Activated CD4-positive, alpha-beta T cell treated with anti-CD3 and anti-CD28 coated beads, Interleukin-2, amount 50 U/mL, for 4 hours (primary cell): ENCODE measurements at places on chromosomes 5 and 9.

- peak; percentile 80 for DNase-seq
Measured at GRCh38 chr9:129495620-129496472, 125.1 kb downstream of the C9orf50 start.

- DNase-seq: no peak
Measured at GRCh38 chr9:70504834-70505233, 90.4 kb upstream of the KLF9 start.

DNA sequence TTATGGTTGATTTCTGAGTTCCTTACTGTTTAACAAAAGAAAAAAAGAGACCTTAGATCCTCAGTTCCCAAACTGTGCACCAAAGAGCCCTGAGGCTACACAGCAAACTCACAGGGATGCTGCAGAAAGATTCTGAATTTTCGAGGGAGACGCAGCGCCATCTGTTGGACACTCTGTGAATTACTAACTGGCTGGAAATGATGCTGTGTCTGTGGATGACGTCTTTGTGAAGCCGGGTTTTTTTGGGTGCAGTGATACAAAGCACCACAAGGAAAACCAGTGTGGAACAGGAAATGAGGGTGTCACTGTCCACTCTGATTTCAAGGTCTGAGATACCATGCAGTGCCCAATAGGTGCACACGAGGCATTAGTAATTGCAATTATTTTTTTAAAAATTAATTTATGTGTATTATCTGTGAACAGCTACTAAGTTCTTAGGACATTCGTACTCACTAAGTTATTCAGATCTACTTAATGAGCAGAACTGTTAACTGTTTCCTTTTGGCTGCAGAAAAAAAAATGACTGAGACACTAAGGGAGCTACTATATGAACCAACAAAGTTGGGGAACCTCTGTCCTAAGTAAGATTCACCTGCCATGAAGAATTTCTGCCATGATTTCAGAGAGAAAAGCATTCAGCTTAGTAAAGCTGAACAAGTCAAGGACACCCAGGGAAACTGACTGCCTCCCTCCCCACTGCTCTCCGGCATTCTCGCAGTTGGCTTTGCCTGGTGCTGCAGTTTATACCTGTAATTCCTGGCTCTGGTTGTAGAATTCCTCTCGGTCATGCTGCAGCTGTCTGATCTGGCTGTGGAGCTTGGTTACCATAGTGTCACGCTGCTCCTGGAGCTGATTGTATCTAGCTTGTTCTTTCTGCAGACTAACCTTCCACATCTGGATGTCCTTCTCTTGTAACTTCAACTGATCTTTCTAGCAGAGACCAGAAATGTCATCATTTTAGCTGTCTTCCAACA is 23.4 kb downstream of the SPACA9 start:
- peak; percentile 75 for DNase-seq

- no peak for DNase-seq
Measured at GRCh38 chr9:79588488-79589223, 16.9 kb downstream of the TLE4 start.

DNA sequence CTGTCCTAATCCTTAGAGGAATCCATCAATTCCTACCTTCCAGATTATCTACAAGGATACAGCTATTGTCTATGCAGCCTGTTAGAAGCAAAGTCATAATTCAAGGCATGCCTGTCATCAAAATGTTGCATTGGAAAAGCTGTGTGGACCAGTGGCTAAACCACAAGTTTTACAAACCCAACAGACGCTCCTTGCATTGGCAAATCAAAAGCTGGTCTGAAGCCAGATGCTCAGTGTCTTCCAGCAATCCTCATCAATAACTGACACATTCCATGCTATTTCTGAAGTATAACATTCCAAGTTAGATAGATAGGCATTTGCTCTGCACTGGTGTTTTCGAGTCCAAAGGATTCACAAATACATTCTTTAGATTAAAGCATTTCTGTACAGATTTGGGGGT is 213.6 kb downstream of the EBF1 start:
- DNase-seq: no peak

DNA sequence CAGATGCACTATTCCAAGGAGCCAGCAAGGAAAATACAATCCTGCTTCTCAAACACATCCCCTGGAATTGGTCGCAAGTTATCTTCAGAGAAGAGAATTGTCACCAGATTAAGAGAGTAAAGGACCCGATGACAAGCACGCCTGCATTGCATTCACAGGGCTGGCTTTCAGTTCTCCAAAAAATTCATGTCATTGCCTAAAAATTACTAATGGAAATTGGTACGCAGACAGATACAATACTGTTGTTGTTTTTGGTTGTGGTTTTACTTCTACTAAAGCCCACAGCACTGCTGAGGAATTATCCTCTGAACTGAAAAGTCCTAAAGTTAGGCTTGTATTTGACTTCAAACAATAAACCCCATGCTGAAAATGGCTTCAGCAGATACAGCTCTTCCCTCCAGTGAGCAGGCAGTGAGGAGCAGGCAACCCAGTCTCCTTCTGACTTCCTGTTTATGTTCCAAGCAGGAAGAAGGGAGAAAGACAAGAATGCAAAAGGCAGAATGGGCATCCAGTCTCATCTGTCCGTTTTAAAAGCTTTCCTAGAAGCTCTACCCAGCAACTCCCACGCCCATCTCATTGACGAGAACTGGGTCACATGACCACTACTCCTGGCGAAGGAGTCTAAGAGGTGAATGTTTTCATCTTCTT is 80.6 kb upstream of the ZNF366 start:
- DNase-seq: no peak

DNA sequence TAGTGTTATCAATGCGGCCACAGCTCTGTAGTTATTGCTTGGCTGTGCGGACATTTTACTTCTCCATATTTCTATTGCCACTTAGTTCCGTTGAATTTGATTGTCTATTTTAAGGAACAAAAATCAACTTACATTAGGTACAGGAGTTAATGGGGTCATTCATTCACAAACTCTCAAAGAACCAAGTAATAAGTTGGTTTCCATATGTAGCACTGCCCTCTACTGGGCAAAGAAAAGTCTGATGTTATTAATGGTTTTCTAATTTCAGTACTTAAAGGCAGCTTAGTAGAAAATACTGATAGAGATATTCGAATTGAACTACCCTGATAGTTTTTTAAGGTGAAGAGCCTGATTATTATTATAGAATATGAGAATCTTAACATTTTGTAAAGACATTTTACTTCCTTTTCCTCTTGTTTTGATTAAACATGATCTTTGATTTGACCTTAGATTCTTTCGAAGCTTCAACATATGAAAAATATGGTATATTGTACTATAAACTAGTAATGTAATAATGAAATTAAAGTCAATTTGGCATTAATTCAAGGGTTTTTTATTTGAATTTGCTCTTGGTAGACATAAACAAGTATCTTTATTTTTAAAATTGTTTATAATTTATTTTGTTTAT is 119.5 kb upstream of the CTNND2 start:
- no peak for DNase-seq

- no peak for DNase-seq
Measured at GRCh38 chr9:105242557-105242956, 1.9 kb upstream of the SLC44A1 start.

DNA sequence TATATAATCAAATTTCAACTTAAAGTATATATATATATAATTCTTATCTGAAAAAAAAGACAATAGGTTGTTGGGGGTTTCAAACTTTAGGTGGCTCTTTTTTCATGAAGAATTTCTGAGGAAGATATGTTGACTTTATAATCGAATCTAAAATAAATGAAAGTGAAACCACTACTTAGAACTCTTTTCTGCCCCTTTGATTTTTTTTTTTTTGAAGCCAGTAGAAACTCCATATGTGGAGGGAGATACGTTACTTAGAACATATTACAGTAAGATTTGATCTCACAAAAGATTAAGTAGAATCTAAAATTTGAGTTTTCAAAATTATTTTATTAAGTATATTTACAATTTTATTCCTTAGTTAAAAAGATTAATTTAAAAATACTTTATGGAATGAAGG is 96.9 kb downstream of the ATG10 start:
- no peak for DNase-seq

DNA sequence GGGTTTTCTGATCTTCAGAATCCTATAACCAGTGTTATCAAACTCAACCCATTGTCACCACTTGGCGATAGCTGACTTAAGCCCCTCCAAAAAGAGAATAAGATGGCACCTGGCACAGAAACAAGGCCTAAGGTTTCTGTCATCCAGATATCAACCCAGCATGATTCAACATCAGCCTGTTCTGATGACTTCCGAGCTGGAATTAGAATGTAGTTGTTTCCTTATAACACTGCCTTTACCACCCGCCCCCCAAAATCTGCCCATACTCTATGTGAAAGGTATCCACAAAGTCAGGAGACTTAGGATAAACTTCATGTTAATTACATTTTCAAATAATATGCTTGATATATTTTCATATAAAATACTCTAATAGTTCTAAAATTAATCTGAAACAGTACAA is 5.2 kb downstream of the KLF9 start:
- no peak for DNase-seq

DNA sequence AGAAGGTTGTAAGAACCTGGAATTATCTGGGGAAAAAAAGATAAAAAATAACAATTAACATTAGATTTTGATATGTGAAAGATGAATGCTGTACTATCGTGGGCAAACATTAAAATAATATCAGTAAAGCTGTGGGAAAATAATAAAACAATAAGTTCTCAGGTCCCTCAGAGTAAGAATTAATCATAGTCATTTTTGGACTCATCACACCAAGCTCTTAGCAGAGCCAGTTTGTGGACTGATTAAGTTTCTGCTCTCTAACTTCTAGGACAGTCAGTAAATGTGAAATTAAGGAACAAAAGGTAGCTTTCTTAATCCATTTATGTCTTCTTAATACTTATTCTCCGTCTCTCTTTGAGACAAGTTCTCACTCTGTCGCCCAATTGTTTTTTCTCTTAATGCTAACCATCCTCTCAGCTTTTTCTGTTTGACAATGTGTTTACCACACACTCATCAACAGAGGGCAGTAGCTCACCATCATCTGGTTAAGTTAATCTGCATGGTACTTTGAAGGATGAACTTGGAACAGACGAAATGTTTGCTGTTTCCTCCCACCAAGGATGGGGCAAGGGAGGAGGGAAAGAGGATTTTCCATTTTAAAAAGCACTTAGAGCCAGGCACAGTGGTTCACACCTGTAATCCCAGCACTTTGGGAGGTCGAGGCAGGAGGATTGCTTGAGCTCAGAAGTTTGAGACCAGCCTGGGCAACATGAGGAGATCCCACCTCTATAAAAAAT is 5.3 kb upstream of the ACO1 start:
- DNase-seq: peak; percentile 22

DNA sequence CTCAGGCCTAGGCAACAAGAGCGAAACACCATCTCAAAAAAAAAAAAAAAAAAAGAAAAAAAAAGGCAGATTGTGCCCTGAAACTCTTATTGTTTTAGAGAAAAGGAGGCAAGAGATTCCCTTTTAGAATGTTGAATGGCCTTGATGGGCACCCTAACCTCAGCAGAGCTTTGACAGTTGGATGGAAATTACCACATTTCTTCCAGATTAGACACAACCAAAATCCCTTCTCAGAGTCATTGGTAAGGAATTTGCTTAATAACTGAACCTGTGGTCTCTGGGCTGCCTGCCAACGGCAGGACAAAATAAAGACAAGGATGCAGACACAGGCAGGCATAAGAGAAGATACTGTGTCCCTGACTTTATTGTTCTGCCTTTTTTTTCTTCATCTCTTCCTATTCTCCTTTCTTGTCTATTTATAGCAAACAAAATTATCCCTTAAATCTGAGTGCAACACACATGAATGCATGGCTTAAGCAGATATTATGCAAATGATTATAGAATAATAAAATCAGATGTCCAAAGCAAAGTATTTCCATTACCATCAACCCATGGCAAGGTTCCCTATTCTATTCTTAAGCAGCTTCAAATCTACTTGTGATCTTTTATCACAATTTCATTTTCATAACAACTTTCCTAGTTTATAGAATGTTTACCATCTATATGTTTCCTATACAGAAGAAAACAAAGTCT is 37.3 kb upstream of the TRIO start:
- DNase-seq: no peak

- DNase-seq: no peak
Measured at GRCh38 chr5:122741681-122742080, 33.2 kb upstream of the SNX2 start.

DNA sequence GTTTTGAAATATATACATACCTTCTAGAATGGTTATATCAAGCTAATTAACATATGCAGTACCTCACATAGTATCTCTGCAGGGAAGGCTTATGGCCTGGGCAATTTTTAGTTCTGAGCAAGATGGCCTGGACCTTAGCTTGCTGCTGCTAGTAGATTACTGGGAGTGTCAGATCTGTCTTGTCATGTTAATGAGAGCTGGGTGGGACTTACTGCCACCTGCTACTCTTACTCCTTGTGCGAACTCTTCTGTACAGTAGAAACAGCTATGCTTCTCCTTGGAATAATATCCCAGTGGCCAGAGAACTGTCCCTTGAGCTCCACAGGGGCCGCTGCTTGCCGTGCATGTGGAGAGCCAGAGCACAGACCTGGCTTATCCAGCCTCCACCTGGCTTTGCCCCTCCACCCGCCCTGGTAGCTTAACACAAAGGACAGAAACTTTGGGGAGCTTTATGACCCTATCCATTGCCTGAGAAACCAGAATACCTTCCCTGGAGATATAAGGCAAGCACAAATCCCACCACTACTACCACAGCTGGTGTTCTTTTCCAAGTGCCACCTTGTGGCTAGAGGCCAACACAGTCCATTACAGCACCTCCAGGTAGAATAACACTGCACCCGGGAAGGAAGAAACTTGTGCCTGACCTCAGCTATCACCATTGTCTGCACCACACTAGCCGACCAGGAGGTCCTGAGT is 74.4 kb upstream of the RUSC2 start:
- no peak for DNase-seq

GRCh38 chr5:170769898-170770416 is 13.6 kb upstream of the GABRP start:
- DNase-seq: no peak

GRCh38 chr5:112636751-112637150 is 100.9 kb upstream of the APC start:
- no peak for DNase-seq

DNA sequence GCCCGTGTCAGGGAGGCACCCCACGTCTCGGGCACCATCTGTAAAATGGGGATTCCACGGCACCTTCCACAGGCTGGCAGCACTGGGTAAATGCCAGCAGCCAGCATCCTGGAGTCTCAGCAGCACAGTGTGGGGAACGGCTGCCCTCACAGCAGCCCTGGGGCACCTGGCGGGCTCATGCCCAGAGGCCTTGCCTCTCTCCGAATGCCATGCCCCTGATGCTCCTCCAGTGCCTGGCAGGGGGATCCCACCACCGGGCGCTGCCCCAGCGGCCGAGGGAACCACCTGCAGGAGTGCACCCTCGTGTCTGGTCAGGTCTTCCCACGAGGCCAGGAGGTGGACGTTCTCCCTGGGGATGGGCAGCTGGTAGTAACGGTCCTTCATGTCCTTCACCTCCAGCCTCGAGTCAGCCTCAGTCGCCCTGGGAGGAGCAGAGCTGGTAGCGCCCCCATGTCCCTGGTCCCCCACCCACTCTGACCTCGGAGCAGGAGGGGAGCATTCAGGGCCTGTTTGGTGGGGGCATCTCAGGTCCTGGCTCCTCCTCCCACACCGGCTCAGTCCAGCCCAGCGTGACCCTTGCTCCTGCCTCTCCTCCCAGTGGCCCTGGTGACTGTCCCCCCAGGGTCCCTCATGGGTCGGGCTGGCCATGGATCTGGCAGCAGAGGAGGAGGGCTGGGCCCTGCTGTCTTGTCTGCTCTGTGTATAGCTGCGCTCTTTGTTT is 49.9 kb upstream of the NRARP start:
- DNase-seq: no peak

- DNase-seq: no peak
Measured at GRCh38 chr9:128383791-128384190, 12.6 kb downstream of the URM1 start.
